Stimulated activated CD8-positive, alpha-beta memory T cell treated with anti-CD3 and anti-CD28 coated beads, Interleukin-15, amount 100 ng/mL, for 24 hours (primary cell): ENCODE measurements at places on chromosomes 7 and 10.

GRCh38 chr10:133466683-133467275 lies 13.0 kb downstream of the SCART1 start:
- DNase-seq: no peak

DNA sequence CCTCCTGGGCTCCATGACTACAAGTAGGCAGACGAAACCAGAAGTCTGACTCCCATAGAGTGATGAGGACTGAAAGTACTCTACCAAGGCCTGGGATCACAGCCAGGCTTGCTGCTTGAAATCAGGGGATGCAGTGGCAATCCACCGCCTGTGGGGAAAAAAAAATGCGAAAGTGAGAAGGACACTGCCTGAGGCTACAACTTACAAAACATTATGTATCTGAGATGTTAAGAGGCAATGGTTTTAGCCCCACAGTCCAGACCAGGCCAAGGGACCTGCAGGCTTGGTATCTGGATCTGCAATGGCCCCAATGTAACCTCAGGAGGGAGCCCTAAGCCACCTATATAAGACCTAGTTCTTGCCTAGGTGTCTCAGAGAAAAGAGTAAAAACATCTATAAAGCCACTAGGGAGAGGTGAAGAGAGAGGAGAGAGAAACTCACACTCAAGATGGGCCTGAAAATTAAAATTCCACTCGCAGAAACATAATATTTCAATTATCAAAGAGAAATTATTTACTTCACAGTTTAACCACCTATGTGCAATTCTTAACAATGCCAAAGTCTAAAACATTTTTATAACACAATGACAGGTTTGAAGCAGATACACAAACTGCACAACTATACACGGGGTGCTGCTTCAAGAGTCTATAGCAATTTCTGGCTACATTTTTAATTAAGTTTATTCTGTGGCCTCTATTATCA lies 13.9 kb downstream of the DNAJC1 start:
- no peak for DNase-seq

DNA sequence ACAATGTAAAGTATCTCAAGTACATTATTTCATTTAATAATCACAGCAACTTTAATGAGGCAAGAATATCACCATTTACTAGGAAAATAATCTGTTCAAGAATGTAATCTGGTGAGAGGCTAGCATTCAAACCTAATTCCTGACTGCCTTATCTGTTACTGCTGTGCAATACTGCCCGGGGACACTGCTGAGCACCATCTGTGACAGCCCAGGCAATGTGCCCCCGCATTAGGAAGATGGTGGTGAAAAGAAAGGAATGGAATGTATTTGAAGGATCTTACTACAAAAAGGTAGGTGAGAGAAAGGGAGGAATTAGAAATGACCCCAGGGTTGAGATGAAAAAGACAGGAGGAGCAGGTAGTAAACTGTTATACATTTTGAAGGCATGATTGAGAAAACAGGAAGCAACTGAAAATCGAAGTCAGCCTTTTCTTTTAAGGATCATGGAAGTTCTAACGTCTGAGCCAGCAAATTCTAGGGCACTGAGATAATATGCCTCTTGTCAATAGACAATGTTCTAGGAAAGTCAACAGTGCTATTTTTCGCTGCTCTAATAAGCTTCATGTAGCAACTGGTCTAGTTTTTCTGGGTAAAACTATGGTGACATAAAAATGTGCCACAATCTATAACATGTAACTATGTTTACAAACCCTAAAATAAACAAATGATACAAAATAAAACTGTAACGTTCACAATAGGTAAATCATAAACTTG lies 90.4 kb downstream of the ETV1 start:
- DNase-seq: no peak

DNA sequence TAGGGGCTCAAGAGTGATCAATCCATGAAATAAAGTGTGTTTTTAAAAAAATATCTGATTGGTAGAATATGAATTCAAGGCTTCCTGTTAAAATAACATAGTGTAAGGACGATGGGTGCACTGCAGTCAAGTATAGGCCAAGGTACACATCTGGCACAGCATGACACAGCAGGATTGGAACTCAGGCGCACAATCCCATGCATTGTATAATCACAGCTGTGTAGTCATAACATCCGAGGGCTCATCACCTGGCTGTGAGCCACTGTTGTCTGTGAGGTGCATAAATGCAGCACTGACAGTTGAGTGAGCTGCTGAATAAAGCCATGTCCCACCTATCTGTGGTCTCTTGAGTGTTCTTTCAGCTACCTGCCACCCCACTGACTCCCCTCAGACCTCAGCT lies 142.3 kb upstream of the HPS1 start:
- DNase-seq: no peak

- no peak for DNase-seq
Observed at GRCh38 chr10:93075369-93076221, 1.9 kb downstream of the CYP26A1 start.

GRCh38 chr7:36863901-36864701 lies 139.8 kb upstream of the AOAH start:
- no peak for DNase-seq

DNA sequence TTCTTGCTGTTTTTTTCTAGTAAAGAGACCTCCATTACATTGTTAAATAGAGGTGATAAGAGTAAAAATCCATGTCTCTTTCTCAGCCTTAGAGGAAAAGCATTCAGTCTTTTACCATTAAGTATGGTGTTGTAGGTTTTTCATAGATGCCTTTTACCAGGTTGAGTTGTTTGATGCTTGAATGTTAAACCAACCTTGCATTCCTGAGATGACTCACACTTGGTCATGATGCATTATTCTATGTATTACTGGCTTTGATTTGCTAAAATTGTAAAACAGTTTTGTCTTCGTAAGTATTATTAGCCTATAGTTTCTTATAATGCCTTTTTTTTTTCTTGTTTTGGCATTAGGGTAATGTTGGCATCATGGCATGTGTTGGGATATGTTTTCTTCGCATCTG lies 90.0 kb downstream of the ANKRD61 start:
- DNase-seq: no peak

DNA sequence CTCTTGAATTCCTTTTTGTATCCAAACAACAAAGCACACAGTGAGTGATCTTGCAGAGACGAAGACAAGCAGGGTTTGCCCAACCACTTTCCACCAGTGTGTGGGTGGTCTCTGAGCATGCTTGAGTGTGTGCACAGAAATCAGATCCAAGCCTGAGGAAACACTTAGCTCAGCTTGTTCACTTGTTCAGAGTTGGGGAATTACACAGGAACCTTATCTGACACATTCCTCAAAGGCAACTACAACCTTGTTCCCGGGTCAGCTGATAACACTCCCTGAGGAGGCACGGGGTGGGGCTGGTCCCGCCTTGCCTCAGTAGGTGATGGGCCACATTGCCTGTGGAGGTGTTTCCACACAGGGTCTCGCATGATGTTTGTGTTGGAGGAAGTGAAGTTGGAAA lies 216.9 kb downstream of the DYNC1I1 start:
- DNase-seq: no peak

DNA sequence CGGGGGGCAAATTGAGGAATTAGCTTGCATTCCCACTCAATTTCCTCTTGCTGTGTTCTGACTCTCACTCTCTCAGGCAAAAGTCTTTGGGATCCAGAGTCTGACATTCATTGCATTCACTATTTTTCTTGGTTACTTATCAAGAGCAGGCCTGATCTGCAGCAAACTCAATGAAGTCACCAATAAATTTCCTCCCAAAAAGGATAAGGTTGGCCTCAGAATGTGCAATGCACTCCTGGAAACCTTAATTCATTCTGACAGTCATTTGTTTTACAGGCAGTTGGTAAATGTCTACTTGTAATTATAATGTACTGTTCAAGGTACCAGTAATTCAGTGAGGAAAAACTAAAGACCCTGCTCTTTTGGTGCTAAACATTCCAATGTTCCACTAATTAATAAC lies 6.3 kb upstream of the DGKI start:
- no peak for DNase-seq

GRCh38 chr7:85736085-85736484 lies 549.2 kb upstream of the SEMA3D start:
- DNase-seq: no peak

DNA sequence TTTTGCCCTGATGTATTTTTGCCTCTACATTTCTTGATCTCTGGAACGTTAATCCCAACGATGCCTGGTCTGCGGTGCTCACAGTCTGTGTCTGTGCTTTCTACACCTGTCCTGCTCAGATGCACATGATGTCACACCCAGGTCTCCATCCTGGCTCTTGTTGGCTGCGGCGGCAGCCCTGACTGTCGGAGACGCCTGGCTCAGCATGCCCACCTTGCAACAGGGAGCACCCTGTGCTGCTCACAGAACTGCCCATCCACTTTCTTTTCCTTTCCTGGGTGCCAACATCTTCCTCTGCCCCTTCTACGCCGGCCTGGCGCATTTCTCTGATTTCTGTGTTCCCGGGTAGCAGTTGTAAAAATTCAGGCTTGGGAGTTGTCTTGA lies 106.2 kb downstream of the CUX1 start:
- DNase-seq: no peak

DNA sequence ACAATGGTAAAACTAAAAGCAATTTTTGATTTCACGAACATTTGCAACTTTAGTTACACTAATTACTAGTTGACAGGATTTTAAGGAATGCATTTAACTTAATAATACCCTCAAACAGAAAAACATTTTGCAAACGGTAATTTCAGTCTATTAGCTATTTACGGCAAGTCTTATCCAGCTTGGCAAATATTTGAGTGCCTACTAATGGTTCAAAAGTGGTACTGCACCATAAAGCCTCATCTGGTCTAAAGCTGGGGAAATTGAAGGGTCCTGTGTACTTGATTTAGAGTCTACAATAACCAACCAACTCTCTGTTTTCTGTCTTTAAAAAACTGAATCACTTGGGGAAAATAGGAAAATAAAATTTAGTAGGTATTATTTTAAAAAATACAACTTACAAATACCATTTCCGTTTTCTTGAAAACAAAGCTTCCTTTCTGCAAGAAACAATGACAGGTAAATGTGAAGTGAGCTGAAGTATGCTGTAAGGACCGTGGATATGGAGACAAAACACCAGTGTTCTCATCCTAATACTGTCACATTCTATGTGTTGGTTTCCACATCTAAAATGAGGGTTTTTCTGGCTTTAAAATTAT lies 142.3 kb downstream of the VPS50 start:
- DNase-seq: no peak

- no peak for DNase-seq
Observed at GRCh38 chr7:76411626-76412025, 2.1 kb upstream of the SSC4D start.

DNA sequence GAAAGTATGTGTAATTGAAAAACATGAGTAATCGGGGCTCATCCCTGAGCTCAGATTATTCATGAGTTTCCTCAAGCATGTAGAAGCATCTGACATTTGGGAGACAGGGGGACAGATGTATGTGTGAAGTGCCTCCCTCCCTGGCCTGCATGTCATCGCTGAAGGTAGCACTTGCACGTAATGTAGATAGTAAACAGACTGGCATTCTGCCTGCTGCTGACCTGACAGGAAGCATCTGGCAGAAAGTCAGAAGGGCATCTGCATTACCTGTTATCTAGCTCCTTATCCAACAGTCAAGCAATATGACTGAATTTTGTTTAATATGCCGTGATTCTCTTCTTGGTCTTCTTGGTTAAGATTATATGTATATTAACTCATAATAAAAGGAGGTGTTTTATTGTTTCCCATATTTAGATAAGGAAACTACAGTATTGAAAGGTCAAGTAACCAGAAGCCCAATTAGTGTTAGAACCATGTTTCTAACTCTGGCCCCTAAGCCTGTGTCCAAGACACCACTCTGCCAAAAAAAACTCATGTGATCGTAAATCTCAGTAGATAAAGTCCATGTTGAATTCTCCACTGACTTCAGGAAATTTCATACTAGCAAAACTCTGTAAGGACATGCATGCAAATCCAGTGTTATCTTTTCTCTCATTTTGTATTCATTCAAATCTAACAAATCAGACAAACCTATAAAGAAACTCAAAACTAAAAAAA lies 918.1 kb upstream of the MBL2 start:
- DNase-seq: no peak

DNA sequence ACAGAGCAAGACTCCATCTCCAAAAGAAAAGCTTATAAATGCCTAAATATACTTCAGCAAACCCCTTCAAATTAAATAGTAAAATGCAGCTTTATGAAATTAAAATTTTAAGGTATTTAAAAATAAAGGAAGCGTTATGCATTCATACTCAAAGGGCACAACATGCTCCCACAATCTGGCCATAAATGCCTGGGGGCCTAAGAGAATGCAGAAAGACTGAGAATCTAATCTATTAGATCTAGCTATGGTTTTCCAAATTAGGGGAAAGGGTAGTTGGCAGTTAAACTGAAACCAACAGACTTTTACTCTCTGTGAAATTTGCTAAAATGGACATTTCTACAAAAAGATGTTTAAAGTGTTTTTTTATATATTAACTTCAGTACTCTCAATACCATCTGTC lies 40.6 kb downstream of the SORBS1 start:
- no peak for DNase-seq

DNA sequence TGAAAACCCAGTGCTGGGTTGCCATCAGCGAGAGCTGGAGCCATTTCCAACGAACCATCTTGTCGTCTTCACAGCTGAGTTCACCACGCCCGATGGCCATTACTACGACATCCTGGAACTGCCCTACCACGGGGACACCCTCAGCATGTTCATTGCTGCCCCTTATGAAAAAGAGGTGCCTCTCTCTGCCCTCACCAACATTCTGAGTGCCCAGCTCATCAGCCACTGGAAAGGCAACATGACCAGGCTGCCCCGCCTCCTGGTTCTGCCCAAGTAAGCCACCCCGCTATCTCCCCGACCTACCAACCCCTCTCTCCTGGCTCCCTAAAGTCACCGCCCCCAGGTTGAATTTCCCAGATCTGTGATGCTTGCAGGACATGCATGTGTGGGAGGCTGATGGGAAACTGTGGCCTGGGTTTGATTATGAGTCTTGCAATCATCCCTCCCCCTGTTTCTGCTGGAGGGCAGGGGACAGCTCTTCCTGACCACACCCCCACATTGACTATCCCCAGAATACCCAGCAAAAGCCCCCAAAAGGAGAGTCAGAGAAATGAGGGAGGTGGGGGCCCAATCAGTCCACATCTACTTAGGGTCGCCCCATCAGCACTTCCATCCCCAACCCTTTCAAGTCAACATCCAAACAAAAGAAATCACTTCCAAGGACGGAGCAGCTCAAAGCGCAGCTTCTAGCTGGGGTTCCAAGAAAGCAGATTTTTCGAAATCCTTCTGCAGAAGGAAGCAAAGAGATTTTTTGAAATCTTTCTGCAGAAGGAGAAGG lies 6.9 kb downstream of the SERPINE1 start:
- DNase-seq: no peak

GRCh38 chr7:11297764-11298163 lies 324.1 kb downstream of the PHF14 start:
- no peak for DNase-seq
